Glomerular endothelial cell (primary cell): ENCODE measurements at places on chromosomes 7 and 10. TPM values are rescaled to one million over a fixed set of nuclear protein-coding genes. Genes with fewer than 3 reads are reported as not detected.

The MOGAT3 gene
- not detected in 2 replicates for total RNA-seq

The VGF gene
- total RNA-seq, result 0.92 TPM in 1 of 2 replicates, not detected in the other

The ZMYND11 gene
- 31.6 and 43.7 TPM in 2 replicates for total RNA-seq

The DENND2A gene
- total RNA-seq, result 0.58 and 5.3 TPM in 2 replicates

The DENND11 gene
- 27.1 and 41.4 TPM in 2 replicates for total RNA-seq
